HAP-1 (cell line): ENCODE measurements at places on chromosomes 11 and 22.

DNA sequence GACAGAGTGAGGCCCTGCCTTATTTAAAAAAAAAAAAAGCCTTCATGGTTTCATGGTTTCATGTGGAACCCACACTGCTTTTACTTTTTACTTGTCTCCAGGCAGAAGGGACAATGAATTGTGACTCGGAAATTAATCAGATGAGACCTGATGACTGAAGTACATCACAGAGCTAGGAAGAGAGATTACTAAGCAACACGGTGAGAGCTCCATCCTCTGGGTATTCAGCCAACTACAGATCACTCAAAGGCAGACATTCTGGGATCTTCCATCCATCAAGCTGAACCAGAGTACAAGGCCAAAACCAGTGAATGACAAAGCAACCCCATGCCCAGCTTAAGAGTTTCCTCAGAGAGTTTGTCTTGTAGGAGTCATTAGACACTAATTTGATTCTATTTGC is 433.2 kb downstream of the SOX6 start:
- DNase-seq, result no peak

DNA sequence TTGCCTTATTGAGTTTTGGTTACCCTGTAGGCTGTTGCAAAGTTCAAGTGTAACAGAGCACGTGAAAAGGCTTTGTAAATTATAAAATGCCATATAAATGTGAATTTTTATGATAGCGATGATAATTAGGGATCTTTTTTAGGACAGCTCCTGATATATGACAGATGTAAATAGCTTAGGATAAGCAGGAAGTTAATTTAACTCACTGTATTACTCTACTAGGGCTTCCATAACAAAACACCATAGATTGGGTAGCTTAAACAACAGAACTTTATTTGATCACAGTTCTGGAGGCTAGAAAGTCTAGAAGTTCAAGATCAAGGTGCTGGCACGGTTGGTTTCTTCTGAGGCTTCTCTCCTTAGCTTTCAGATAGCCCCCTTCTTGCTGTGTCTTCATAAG is 17.0 kb upstream of the PDE3B start:
- DNase-seq, result no peak

GRCh38 chr22:29145321-29146072 is 60.2 kb upstream of the EMID1 start:
- no peak for DNase-seq

- no peak for DNase-seq
Measured at GRCh38 chr22:39359659-39360195, 9.9 kb downstream of the SYNGR1 start.

- DNase-seq, result no peak
Measured at GRCh38 chr11:44791316-44791925, 64.7 kb downstream of the TSPAN18 start.
